ENCODE measurements at places on chromosomes 6 and 20. TPM values are rescaled to one million over a fixed set of nuclear protein-coding genes. Genes with fewer than 3 reads are reported as not detected.
A peak's percentile ranks its signal among the peaks of the same experiment; 100 is the strongest.

DNA sequence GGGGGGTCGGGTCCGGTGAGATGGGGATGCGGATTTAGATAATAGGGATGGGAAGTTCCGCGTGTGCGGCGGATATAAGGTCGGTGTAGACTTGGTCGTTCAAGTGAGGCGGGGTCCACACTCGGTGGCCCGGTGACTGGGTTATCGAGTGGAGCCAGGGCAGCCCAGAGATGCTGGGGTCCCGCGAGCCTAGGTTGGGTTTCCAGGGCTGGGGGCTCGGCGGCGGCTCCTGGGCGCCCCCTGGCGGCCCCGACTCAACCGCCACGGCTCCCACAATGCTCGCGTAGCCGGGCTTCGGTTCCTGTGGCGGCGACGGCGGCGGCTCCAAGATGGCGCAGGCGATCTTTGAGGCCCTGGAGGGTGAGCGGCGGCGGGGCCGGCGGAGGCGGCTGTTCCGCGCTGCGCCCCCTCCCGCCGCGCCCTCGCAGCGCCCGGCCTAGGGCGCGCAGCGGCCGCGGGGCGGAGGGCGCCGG, at the start of gene ZNF341:
Gene ZNF341, plus strand, starts transcription at position 304 of the 473 bp plus-strand sequence. Its CDS starts 26 bp downstream, at position 330.
- peak; percentile 39 for DNase-seq
- H3K27ac ChIP-seq = peak within 1 kb of the TSS; percentile 83
- H3K4me1 ChIP-seq = peaks cover 30% of the 10 kb centered on the region
- no peaks in the 10 kb centered on the region for H3K36me3 ChIP-seq

DNA sequence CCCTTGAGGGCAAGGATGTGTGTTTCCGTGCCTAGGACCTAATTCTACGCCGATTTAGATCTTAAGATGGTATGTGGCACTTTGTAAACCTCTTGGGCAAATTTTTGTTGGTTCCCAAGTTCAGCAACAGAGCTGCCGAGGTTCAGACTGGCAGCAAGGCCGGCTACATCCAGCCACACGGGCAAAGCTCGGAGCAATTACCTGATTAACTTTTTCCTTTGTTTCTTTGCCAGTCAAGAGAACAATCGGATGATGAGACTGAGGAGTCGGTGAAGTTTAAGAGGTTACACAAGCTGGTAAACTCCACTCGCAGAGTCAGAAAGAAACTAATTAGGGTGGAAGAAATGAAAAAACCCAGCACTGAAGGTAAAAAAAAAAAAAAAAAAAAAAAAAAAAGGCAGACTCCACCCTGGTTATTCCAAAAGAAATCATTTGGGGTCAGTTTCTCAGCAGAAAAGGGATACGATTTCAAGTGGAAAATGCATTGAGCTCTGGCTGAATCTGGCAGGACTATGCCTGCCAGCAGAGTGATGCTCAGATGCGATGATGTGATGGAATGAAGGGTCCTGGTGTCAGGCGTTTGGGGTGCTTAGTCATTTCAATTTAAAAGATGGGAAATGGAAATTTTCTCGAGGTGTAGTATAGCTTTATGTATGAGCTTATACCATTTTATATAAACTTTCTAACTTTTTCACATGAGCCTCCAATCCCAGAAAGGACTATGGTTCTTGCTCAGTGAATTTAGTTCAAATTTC, 171.6 kb downstream of the SASH1 start:
- no peaks in the 10 kb centered on the region for H3K4me1 ChIP-seq
- no peak for DNase-seq
- H3K4me3 ChIP-seq = no peak overlapping the region
- H3K27me3 ChIP-seq = no peaks in the 10 kb centered on the region
- no peaks in the 10 kb centered on the region for H3K36me3 ChIP-seq

GRCh38 chr20:54618412-54618811, 143.0 kb downstream of the DOK5 start:
- no peak overlapping the region for H3K27ac ChIP-seq
- DNase-seq = no peak
- H3K4me1 ChIP-seq = peaks cover 12% of the 10 kb centered on the region

DNA sequence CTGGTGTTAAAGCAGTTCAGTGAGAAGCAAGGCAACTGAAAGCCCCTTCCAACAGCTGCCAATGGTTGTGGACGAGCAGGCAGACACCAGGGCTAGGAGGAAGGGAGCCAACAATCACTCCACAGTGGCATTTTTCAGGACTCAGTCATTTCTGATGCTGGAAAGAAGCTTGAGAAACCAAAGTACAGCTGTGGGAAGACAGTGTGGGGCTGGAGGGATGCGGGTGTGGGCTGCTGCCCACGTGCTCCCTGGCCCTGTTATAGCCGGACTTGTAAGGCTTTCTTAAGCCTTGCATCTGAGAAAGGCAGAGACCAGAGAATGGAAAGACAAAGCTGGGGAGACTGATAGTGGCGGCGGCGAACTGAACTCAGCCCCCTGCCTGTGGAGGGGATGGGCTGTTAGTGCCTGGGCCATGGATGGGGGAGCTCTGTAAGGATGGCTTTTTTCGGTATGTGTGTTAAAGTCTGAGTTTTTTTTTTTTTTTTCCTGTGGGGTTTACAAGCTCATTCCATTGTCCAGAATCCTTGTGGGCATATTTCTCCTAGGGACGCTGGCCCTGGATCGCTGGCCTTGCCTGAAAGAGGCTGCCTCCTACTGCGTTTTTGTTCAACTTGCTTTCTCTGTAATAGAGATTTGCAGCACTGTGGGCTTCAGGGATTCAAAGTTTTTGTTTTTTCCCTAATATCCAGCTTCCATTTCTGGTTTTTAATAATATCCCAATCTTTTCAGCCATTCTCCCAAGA, 91.7 kb downstream of the GJA10 start:
- no peak overlapping the region for H3K27ac ChIP-seq
- H3K27me3 ChIP-seq = no peaks in the 10 kb centered on the region
- H3K4me1 ChIP-seq = no peaks in the 10 kb centered on the region
- H3K4me3 ChIP-seq = no peak overlapping the region

DNA sequence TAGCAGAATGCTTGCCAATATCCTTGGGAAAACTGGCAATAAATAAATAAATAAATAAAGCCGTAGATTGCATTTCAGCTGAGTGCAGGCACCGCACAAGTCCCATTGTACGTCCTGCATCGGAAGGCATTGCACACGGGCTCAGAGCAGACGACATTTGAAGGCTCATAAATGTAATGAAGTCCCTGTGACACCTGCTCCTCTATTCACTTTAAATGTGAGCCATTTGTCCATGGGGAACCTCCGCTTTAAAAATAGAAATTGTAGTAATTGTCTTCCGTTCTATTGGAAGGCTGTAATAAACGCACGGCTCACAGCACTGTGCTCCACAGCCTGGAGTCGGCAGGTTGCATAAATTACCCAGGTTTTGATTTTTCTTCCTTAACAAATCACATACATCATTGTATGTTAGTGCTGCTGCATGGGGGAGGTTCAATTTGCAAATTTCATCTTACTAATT, 32.6 kb downstream of the MYT1 start:
- no peak overlapping the region for H3K27ac ChIP-seq
- H3K4me3 ChIP-seq = no peak overlapping the region
- no peak for DNase-seq

GRCh38 chr20:57330998-57331397, 1.4 kb downstream of the SPO11 start:
- no peak overlapping the region for H3K4me3 ChIP-seq
- peaks cover 14% of the 10 kb centered on the region for H3K4me1 ChIP-seq
- peaks cover 19% of the 10 kb centered on the region for H3K27me3 ChIP-seq
- no peak for DNase-seq

- H3K36me3 ChIP-seq = peaks cover 17% of the 10 kb centered on the region
- no peaks in the 10 kb centered on the region for H3K27me3 ChIP-seq
- DNase-seq = no peak
- H3K4me3 ChIP-seq = no peak overlapping the region
- peaks cover 15% of the 10 kb centered on the region for H3K4me1 ChIP-seq
- no peak overlapping the region for H3K27ac ChIP-seq
These were observed 5.4 kb downstream of the CTSZ start for GRCh38 chr20:59001449-59002171.

DNA sequence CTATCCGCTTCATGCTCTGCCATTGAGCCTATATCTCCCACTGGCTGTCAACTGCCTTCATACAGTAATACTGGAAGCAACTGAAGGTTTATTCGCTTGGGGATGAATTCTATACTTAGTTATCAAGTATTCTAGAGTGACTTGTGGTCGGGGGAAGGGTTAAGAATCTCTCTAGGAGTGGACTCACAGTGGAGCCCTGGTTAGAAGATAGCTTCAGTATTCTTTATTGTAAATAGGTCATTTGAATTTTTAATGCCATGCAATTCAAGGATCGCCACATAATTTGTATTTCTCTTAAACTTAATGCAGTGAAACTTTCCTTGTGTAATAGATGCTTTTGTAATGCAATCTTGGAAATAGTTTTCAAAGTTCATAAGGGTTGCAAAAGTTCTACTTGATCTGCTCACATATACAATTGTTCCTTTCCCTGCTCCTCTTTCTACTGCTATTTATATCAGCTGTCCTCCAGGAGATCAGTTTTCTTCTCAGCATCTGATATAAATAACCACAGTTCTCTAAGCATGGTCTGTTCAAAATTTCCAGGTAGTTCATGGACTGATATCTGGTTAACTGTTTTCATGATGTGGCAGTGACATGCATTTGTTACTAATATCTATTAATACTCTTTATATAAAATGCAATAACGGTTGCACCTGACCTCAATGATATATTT, 120.3 kb downstream of the KCNQ5 start:
- no peak overlapping the region for H3K27ac ChIP-seq
- no peak for DNase-seq
- H3K27me3 ChIP-seq = peaks cover 16% of the 10 kb centered on the region
- H3K36me3 ChIP-seq = no peaks in the 10 kb centered on the region

GABRR2 gene
- total RNA-seq = 0.57 TPM

GPSM3 gene
- total RNA-seq = 1.2 TPM

CDH26 gene
- total RNA-seq = 0.34 TPM

RIMS1 gene
- not detected for total RNA-seq
